ENCODE measurements at places on chromosomes 4 and X.

- DNase-seq: no peak
Observed at GRCh38 chr4:42906891-42907759, 14.6 kb downstream of the GRXCR1 start.

DNA sequence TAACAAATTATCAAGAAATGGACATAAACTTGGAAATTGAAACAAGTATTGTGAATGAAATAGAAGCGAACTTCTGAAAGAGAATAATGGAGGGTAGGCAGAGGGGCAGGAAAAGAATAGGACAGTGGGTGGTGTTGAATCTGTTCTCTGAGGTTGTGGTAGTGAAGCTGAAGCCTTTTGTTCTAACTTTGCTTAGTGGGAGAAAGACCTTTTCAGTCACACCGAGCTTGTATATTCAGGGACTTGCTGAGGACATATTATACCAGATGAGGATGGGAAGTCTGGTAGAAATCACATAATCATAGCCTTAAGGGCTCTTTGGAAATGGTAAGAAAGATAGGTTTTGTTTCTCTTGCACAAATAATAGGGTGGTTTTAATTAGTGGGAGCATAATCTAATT, 115.4 kb upstream of the NDST4 start:
- no peak for DNase-seq

DNA sequence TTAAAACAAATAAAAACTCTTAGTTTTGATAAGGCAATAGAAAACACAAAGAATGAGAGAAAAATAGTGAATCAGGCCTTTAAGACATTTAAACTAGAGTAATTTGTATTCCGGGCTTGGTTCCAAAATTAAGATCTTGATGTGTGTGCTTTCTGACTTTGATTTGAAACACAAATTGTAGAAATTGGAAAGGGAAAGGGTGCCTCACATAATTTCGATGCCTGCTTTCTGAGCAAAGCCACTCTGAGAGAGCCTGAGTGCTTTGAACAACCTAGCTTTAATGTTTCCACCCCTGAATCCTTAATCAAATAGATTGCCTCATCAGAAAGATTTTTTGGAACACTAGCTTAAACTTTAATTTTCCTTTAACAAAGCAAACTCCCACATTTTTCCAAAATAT, 666.8 kb downstream of the PCDH18 start:
- no peak for DNase-seq

DNA sequence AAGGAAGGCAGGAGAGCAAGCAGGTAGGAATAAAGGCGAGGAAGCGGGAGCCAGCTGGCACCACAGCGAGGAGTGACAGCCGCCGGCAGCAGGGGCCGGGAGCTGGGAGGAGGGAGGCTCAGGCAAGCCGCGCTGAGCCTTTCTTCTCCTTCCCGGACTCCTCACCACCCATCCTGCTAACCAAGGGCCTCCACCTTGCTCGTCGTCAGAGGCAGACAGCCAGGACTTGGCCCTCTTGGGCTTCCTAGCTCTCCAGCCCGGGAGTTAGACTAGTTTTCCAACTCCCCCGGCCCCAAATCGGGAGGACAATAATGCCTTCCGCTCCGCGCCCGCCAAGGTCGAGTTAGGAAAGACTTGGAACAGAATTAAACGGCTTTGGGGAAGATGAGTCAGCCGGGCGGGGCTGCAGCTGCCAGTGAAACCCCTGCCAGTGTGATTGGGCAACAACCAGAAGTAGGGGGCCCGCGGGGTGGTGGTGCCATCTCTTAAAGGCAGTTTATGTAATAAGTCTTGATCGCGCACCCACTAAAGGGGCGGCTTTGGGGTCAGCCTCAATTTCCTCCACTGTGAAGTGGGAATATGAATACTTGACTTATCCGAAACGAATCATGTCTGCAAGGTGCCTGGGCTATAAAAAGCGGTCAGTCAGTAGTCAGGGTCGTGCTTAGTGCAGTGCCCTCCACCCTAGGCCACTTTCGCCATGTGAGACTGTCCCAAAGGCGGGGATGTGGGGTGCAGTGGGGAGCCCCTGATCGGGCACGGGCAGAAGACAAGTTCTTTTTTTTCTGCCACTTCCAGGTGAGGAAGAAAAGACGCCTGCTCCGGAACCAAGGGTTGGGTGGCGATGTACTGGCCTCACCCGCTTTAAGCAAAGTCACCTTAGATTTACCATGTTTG, 6.7 kb upstream of the HSD17B10 start:
- DNase-seq: no peak

DNA sequence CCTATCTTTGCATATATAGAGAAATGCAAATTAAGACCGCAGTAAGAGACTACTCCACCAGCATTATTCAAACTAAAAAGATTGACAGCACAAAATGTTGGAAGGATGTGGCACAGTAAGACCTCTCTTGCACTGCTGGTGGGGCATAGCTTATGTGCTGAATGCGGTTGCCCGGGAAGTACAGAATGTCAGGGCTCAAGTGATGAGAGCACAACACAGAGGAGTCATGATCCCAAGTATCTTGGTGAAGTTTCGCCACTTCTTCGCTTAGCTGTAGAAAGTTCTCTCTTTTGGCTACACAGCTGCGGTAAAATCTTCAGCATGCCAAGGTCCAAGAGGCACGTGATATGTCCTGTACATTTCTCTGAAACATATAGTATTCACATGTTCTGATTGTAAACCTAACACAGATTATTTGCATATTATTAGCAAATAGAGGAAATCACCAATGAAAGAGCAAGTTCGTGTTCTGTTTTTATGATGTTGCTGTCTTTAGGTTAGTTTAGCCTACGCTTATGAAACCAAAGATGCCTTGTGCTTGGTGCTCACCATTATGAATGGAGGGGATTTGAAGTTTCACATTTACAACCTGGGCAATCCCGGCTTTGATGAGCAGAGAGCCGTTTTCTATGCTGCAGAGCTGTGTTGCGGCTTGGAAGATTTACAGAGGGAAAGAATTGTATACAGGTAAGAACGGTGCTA, 55.0 kb downstream of the HTT-AS start:
- DNase-seq: no peak

- peak; percentile 88 for DNase-seq
Observed at GRCh38 chr4:101806914-101807313, 16.4 kb downstream of the BANK1 start.

- DNase-seq: no peak
Observed at GRCh38 chr4:139633661-139634060, 32.0 kb upstream of the MGST2 start.

GRCh38 chrX:132776486-132777210, 181.8 kb downstream of the HS6ST2 start:
- no peak for DNase-seq

GRCh38 chrX:154026136-154027021, 6.7 kb upstream of the IRAK1 start:
- DNase-seq: no peak

GRCh38 chrX:47540754-47541538, 20.1 kb upstream of the ARAF start:
- no peak for DNase-seq
